Right cardiac atrium (tissue), 5 donors: ENCODE measurements at places on chromosomes 3 and 15. TPM values are rescaled to one million over a fixed set of nuclear protein-coding genes. Genes with fewer than 3 reads are reported as not detected.

GRCh38 chr3:61736506-61736905 lies 175.1 kb downstream of the PTPRG start:
- DNase-seq, result no peak

DNA sequence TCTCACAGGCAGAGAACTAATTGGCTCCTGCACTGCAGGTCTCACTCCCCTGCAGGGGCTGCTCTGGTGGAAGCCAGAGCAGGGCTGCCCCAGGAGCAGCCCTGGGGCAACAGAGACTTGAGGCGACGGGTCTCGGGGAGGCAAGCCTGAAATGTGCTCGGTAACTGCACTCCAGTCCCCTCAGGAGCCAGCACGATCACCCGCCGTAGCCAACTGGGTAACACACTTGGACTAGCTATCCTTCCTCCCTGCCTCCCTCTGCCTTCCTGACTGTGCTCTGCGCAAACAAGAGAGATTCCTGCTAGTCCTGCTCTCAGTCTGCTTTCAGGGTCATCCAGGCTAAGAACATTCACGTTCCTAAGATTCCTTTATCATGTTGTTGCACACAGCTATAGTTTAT lies 140.7 kb upstream of the NSMCE3 start:
- DNase-seq, result no peak

DNA sequence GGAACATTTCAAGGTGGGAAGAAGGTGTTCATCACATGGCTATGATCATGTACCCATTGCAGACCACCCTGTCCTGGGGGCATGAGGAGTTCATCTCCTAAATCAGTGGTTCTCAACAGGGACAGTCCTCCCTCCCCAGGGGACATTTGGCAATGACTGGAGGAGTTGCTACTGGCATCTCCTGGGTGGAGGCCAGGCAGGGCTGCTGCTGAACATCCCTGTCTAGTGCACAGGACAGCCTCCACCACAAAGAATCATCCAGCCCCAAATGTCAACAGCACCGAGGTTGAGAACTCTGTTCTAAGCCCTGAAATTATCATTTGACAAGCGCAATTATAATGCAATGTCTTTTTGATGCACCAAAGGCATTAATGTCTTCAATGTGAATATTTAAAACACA lies 4.4 kb upstream of the DNAJB8 start:
- no peak for DNase-seq

- DNase-seq, result no peak
These were observed 7.2 kb downstream of the CCDC80 start for GRCh38 chr3:112633757-112634156.

DNA sequence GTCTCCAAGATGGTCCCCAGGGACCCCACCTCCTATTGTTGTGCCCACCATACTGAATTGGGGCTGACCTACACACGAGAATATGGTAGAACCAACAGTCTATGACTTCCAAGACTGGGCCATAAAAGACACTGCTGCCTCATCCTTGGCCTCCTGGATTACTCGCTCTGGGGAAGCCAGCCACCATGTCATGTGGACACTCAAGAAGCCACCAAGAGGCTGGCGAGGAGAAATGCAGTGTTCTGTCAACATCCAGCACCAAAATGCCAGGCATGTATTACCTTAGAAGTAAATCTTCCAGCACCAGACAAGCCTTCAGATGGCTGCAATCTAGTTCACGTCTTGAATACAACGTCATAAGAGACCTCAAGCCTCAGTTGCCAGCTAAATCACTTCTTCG lies 17.1 kb upstream of the TPM1 start:
- no peak for DNase-seq

DNA sequence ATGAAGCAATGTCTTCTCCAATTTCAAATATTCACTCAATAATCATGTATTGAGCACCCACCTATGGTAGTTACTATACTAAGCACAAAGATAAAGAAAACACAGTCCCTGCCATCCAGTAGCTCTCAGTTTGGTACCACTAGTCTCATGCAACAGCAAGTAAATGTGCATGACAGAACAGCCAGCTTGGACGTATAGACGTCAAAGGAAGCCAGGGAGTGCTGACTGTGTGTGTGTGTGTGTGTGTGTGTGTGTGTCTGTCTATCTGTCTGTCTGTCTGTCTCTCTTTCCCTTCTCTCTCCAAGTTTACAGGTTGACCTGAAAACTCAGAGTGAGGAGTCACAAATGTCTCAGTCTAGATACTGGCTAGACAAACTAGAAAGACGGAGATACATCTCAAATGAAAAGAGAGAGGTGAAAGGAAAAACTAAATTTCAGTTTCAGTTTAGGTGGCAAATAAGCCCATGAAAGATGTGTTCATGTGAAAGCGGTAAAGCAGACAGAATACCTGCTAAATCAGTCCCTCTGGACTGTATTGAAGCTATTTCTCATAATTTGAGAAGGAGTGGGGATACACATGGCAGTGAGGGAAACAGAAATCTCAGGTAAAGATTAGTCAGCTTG lies 141.1 kb upstream of the PTPRG start:
- DNase-seq, result no peak

DNA sequence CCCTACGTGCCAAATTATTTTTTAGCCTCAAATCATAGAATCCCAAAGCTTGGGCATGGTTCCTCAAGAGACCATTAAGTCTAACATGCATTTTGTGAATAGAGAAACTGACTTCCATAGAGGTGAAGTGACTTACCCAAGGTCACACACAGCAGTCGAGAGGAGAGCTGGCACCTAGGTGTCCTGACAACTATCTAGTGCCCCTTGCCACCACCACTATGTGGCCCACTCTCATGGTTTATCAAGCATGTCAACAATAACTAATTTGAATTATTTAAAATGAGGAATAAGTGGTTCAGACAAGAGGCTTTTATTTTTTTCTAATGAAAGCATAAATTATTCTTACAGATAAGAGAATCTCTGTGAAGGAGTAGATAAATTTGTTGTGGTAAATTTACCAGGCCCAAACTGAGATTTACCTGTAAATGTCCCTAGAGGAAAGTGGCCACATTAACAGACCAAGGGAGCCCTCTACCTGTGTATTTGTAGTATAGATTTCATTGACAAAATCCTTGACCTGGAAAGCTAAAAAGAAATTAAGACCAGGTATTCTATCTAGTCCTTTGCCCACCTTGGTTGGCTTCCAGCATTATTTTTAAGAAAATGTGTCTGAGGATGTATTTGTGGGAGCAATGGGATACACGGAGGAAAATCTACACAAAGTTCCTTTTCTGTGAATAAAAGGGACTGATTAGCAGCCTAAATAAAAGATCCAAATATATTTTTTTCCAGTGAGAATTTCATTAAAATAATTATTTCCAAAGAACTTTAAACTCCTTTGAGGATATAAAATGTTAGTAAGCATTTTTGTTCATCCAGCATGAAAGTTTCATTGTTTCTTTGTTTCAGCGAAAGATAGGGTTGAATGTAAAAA lies 49.1 kb downstream of the IQCH start:
- no peak for DNase-seq

GRCh38 chr3:139534992-139535879 lies 4.3 kb downstream of the RBP1 start:
- DNase-seq, result peak; percentile 89

DNA sequence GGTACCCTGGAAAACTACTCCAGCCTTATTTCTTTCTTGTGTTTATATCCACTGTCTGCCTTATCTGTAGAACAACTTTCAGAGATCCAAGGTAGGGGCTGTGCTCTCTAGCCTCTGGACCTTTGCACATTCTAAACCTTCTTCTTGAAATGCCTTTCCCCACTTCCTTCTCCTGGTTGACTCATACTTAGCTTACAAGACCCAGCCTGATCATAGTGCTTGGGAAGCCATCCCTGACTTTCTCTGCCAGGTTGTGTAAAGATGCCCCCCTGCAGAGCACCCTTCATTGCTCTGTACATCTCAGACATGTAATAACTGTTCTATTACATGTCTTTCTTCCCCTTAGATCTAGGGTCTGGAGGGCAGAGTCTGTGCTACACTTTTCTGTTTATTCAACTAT lies 50.1 kb downstream of the PPM1L start:
- no peak for DNase-seq

DNA sequence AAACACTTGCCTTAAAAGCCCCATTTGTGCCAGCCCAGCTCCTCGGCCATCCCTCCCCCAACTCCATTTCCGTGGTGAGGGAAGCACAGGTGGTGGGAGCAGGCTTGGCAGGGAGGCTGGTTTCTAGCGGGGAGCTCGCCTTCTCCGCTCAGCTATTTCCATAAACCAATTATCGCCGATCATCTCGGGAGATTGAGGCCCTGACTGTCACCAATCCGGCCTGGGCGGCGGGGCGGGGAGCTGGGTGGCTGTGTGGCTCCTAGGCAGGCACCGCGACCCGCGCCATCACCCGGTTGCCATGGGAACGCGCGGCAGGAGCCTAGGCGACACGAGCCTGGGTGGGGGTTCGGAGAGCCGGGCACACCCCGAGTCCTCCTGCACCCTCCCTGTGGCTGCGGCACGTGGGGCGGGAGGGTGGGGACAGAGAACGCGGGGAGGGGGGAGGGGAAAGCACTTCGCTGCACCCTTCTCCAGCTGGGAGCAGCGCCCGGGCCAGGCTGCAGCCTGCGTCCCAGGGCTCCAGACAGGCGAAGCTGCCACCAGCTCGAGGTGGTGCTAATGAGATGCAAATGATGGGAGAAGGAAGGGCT lies 9.3 kb downstream of the CCDC33 start:
- no peak for DNase-seq

DNA sequence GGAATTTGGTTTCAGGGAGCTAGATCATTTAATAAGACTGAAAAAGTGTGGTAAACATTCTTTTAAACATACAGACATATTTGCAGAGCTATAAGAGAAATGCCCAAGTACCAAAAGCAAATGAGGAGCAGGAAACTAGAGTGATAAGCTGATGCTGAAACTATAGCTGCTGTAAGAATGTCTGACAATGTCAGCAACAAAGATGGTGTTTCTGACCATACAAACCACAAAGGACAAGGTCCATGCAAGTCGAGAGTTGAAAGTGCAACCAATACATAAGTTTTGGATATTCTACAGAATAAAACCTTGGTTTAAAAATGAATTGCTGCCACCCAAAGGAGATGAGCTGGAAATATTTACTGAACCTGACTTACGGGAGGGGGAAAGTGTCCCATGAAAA lies 610.2 kb downstream of the TBL1XR1 start:
- no peak for DNase-seq

GRCh38 chr15:61256231-61256630 lies 27.1 kb upstream of the RORA start:
- no peak for DNase-seq

DNA sequence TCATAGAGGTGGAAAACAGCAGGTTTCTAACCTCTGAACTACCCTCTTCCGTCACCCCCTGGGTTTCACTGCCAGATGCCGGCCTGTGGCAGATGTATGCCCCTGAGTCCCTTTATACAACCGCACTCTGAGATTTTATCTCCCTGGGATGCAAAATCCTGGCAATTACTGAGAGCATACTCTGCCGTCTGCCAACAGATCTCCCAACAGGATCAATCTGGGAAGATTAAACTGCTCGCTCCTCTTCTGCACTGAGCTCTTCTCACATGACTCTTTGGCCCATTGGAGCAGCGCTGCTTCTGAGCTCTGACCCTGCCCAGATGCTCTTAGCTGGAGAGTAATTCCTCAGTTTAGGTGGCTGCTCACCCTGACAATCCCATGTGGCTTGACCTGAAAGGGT lies 133.2 kb downstream of the LIPC start:
- no peak for DNase-seq

DNA sequence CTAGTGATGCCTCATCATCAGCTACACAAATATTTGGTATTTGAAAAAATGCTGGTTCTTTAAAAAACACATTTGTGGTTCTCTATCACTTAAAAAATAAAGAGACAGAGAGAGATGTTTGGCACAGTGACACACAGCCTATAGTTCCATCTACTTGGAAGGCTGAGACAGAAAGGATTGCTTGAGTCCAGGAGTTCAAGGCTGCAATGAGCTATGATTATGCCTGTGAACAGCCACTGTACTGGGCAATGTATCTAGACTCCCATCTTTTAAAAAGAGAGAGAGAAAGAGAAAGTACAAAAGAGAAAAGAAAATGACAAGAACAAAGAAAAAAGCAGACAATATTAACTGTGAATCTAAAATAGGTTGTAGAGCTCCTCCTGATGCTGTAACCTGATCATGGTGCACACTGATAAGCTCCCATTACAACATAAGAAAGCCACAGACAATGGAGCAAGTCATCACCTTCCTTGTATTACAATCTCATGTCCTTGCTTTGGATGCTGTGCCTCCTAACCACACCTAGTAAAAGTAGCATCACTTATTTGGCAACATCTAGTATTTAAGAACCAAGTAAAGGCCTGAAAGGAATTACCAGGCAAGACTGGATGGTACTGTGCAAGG lies 31.7 kb upstream of the MAP4 start:
- no peak for DNase-seq

DNA sequence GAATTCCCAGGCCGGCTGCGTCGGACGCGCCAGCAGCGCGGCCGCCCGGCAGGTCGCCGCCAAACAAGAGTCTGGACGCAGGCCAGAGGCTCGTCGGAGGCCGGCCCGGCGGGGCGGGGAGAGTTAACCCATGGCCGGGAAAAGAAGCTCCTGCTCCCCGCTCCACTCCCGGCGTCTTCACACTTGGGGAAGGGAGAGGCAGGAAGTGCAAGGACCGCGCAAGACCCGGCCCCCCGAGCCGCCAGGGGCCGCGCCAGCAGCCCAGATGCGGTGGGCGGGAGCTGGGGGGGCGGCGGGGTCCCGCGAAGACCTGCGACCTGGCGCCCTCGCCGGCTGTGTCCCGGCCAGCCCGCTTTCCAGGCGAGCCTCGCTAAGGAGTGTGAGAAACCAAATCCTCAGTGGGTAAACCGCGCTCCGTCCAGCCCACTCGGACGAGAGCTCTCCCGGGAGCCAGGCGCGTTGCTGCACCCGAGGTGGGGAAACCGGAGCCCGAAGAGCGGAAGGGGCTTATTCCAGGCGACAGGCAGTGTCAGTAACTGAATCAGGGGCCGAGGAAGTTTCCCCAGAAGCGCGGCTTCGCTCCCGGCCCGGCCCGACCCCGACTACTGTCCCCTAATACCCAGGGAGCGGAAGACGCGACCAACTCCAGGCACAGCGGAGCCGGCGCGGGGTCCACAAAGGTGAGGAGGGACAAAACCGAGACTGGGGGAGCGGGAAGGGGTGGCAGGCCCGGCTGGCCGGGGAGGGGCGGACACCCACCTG lies 721 bp downstream of the ADAMTS7 start:
- peak; percentile 89 for DNase-seq

- peak; percentile 84 for DNase-seq
These were observed 4.2 kb downstream of the SMAD6 start for GRCh38 chr15:66706225-66706732.

GRCh38 chr3:69737392-69737791 lies 1.9 kb upstream of the MITF start:
- DNase-seq, result no peak

The CCK gene
- total RNA-seq, result not detected

The HHATL gene
- 768 TPM for total RNA-seq

The PLCB2 gene
- total RNA-seq, result 28.9 TPM

The ERICH6 gene
- 0.35 TPM for total RNA-seq

The A4GNT gene
- not detected for total RNA-seq

The SLC9C1 gene
- 0.69 TPM for total RNA-seq

The SLC15A2 gene
- total RNA-seq, result 8.5 TPM

The PCSK6 gene
- 14.2 TPM for total RNA-seq

The CLDN18 gene
- total RNA-seq, result 0.26 TPM

The FXR1 gene
- 239 TPM for total RNA-seq

The GTPBP8 gene
- 14.5 TPM for total RNA-seq

The SKOR1 gene
- total RNA-seq, result 0.17 TPM

The SH3BP5 gene
- total RNA-seq, result 13.6 TPM

The CPB1 gene
- 2.4 TPM for total RNA-seq

The RTP3 gene
- not detected for total RNA-seq

The FEZF2 gene
- total RNA-seq, result not detected

The CPEB1 gene
- total RNA-seq, result 1.6 TPM
